ENCODE measurements at places on chromosomes 7 and 10.

- no peak for DNase-seq
Observed at GRCh38 chr7:158411232-158411950, 176.2 kb downstream of the PTPRN2 start.

- peak; percentile 56 for DNase-seq
Observed at GRCh38 chr7:102412548-102412947, 16.4 kb downstream of the PRKRIP1 start.

DNA sequence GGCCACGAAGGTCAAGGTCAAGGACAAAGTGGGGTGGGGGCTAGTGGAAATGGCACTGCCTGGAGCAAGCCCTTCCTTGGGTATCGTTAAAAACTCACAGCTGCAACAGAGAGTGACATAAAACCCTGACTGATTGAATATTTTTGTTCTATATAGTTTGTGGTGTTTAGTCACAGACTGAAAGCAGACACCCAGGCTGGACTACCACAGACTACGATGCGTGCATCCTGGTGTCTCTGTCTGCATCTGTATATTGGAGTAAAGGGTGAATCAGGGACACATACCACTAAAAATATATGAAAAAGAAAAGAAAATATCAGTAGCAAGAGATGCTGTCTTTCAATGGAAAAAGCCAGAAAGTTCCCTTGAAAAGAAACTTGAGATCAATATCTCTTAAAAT lies 101.4 kb downstream of the KLF6 start:
- no peak for DNase-seq

DNA sequence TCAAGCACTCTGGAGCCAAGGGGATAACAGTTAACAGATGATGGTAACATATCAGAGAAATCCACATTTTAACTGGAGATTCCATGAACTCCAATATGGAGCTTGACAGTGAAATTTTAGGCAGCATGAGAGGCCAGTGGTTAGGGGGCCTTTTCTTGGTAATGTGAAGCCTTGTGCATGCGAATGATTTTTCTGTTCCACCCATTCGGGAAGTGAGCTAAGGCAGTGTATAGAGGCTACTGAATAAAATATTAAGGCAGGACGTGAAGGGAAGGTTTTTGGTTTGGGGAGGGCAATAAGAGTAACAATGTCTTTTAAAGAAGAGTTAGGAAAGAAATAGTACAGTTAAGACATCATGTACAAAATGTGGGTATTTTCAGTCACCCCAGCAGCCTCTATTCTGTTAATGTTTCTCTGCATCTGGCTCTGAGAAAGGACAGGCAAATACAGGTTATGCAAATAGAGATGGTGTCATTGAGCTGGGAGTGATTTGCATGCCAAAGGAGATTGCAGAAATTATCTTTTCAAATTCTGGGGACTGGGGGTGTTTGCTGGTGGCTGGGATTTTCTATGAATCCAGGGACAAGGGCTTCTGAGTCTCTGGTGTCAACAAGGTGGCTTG lies 6.8 kb upstream of the TAS2R60 start:
- DNase-seq = no peak

DNA sequence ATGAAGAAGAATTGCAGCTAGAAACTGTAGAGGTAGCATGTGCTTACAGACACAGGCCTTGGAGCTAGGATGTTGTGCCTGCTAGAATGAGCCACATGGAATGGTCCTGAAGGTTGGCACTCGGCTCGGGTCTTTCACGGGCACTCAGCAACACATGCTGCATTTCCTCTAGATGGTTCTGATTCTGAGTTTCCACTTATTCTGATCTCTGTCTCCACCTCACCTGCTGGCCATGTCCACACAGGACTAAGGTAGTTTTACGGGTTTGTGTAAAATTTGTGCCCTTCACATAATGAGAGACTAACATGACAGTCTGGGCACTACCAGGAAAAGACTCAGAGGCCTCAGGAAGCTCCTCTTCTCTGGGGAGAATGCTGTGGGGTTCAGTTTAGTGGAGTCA lies 444.8 kb upstream of the MKI67 start:
- DNase-seq = no peak

DNA sequence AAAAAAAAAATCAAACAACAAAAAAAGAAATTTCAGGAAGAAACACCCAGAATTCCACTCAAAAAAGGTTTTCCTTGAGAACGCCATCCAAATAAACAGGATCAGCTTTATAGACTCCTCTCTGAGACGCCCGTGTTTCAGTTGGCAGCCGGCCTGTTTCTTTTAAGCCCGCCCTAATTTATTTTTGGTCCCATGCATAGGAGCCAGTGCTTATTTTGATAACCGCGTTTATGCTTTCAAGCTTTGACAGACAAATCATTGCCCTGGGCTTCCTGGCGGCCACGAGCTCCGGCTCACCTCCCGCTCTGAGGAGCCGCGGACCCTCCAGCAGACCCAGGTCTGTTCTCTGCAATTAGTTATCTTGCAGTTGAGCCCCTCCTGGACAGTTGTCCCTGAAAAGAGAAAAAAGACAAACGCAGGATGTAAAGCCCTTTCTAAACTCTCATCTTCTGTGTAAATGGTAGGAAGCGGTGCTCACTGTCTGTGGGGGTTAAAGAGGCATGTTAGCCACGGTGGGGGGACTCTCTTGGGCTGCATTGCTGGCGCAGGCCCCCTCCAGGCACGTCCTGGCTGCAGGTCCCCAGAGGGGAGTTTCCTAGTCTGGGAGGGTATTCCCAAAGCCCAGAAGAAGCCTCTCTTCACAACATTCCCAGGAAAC lies 22.2 kb upstream of the UNCX start:
- DNase-seq = no peak

DNA sequence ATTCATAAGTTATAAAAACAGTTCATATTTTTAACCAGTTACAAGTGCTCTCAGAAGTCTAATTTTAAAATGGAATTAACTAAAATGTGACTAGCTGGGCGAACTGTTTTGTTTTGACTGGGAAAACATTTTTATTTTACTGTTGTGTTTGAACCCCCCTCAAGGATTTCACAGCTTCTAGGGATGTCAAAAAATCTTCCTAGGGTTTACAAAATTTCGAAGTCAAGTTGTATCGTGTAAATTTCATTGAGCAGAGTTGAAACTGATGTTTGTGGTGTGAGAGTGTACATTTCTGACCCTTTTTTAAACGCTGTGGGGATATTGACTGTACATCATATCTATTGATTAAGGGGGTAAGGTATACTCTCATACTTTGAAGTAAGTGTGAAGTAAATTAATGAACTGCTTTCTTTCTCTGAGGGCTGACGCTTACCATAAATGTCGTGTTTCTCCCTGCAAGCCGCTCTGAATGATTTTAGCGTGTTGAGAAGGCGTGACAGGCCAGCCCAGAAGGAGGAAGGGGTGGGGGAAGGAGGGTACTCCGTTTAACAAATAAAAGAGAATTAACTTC lies 1.8 kb upstream of the SP8 start:
- no peak for DNase-seq

DNA sequence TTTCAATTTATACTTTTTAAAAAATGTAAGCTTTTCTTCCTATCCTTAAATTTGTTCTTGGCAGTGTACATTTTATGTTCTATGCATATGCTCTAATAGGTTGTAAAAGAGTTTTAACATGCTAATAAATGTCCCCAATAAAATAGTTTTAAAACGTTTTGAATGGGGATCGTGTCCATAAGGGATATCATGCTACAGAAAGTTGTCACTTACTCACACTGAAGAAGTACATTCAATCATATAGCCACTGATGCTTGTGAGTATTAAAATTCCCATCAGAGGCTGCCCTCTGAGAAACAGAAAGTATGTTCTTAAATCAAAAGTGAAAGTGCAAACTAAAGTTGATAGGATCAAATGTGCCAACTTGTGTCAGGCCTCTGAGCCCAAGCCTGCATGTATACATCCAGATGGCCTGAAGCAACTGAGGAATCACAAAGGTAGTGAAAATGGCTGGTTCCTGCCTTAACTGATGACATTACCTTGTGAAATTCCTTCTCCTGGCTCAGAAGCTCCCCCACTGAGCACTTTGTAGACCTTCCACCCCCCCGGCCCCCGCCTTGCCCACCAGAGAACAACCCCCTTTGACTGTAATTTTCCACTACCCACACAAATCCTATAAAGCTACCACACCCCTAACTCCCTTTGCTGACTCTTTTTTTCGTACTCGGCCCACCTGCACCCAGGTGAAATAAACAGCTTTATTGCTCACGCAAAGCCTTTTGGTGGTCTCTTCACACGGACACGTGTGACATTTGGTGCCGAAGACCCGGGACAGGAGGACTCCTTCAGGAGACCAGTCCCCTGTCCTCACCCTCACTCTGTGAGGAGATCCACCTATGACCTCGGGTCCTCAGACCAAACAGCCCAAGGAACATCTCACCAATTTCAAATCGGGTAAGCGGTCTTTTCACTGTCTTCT lies 877 bp upstream of the NOD1 start:
- DNase-seq = no peak

- no peak for DNase-seq
Observed at GRCh38 chr7:123811056-123811455, 33.9 kb upstream of the HYAL4 start.

GRCh38 chr7:28296571-28297483 lies 115.5 kb upstream of the CREB5 start:
- peak; percentile 26 for DNase-seq

Measured in pons (tissue), 1 donor.